ENCODE measurements at places on chromosomes 16 and 17. TPM values are rescaled to one million over a fixed set of nuclear protein-coding genes. Genes with fewer than 3 reads are reported as not detected.

DNA sequence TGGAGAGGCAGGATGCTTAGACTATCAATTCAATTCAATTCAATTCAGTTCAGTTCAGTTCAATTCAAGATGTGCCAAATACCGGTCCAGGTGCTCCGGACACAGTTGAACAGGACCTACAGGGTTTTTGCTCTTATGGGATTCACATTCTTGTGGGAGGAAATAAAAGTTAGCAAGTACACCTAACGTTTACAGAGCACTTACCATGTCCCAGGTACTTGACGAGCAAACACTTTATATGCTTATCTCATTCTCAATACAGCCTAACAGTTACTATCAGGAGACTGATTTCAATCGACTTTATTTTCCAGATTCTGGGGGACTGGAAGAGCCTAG lies 467 bp upstream of the GDE1 start:
- no peak for DNase-seq

GRCh38 chr16:66588981-66589713 lies 9.9 kb downstream of the CMTM2 start:
- DNase-seq: peak; percentile 81

- DNase-seq: peak; percentile 82
Measured at GRCh38 chr17:79810130-79811010, 13.5 kb upstream of the CBX8 start.

Gene P2RX5
- total RNA-seq: 31.1 TPM

Gene EPX
- not detected for total RNA-seq
